ENCODE measurements at places on chromosomes 7 and 10. TPM values are rescaled to one million over a fixed set of nuclear protein-coding genes. Genes with fewer than 3 reads are reported as not detected.

DNA sequence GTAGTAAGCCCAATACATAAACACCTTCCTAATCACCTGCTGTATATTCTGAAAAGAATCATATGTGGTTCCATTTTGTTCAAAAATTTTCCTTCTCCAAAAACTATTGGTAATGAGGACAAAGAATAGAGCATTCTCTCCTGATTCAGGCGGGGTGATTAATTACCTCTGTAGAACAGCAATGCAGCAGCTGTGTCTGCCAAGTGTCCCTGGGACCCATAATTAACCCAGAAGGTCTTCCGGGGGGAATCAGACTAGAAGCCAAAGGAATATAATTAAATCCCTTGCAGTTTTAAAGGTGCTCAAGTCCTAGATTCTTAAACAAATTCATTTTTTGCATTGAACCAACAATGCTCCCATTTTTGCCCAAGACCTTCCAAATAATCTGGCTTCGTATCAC is 60.3 kb upstream of the ABLIM1 start:
- no peak for DNase-seq

DNA sequence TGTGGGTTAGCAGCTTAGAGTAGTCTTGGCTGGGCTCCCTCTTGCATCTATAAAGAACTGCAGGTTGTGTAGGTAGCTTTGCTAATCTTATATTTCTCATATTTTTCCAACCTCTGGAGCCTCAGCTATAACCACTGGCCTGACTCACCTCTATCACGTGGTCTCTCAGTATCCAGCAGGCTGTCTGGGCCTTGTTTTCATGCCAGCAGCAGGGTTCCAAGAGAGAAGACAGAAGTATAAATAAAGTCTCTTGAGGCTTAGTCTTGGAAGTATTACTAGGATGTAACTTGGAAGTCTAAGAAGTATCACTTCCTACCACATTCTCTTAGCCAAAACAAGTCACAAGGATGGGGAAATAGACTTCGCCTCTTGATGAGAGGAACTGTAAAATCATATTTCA is 73.3 kb downstream of the WIPF3 start:
- DNase-seq = peak; percentile 85

DNA sequence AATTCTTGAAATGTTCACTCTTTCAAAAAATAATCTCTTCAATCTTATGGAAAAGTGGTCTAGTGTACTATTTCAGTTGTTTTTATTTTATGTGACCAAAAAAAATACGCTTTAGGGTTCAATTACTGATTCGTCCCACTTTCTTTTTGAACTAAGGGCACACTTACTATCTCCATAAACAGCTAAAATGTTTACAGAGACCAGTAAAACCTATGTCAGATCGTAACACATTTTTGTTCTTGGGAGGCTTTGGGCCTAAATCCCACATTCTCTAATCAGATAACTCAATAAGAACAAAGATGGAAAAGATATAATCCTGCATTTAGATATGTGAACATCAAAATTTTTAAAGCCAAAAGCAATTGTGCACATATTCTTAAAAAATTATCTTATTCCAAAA is 29.8 kb upstream of the EPC1 start:
- DNase-seq = no peak

GRCh38 chr7:133563251-133563650 is 310.4 kb downstream of the EXOC4 start:
- DNase-seq = no peak

DNA sequence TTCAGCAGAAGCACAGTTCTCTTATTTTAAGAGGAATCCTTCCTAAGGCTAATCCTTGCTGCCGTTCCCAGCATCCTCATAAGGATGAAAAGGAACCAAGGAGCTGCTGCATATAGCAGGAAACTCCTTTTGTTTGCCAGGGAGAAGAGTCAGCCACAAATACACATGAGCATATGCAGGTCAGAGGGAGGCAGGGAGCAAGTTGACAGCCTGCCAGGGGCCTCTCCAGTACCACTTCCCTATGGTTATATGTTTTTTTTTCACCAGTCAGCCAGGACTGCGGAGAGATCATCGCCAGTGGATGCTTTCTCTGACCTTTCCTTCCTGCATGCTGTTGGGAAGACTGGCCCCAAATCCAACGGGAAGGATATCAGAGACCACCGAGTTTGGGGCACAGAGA is 39.8 kb downstream of the SLC35B4 start:
- no peak for DNase-seq

GSTO2 gene
- total RNA-seq = 0.68 TPM

DNA sequence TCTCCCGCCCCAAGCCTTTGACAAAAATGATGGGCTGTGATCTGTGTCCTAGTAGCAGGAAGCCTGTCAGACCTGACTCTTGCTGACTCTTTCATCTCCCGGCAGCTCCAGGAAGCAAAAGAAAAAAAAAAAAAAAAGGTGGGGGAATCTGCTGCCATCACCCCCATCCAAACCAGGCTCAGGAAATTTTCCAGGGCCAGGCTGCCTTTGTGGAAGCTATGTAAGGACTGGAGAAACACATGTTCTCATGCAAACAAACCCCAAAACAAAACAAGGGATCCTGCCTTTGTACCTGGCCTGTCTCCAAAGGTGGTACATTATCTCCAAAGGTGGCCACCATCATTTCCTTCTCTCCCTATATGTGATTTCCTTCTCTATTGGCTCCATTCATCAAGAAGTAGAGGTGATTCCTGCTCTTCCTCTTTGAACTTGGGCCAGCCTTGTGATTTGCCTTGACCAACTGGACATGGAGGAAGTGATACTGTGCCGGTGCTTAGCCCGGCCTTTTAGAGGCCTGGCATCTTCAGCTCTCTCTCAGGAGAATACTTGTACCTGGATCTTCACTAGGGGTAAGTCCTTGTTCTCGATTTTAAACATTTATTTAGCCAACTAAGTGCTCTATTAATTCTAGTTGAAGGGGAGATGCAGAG is 192.2 kb upstream of the SVIL start:
- no peak for DNase-seq

- DNase-seq = no peak
Measured at GRCh38 chr7:27424231-27424630, 181.6 kb downstream of the EVX1 start.

FZD1 gene
- 20.5 TPM for total RNA-seq

DNA sequence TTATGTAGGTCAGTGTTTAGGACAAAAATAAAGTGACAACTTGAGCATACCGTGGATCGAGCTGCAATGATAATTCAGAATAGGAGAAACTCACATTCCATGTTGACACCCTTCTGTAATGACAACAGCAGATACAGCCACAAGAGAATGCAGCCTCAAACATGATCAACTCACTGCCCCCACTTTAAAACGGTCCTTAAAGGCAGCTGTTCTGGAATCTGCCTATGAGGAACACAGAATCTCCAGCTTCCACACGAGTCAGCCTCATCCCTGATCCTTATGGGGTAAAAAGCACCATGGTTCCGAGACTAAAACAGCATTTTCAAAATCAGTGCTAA is 32.5 kb upstream of the DAGLB start:
- DNase-seq = no peak

GRCh38 chr10:10330418-10330817 is 687.3 kb upstream of the CELF2 start:
- DNase-seq = no peak

DNA sequence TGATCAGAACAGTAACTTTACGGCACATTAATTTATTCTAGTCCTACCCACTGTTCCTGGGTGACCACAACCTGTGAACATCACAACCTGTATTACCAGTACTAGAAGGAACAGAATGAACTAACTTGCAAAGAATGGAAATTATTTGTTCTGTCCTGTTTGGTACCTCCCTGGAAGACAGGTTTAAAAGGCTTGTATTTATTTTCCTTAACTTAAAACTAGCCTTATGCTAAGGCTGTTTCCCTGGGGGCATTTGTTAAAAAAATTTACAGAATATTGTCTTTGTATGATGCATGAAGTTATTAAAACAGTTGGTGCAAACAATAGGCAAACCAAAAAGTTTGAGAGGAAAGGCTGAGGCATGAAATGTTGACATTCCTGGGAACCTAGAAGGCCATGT is 132.7 kb downstream of the DNAJC1 start:
- no peak for DNase-seq

DNA sequence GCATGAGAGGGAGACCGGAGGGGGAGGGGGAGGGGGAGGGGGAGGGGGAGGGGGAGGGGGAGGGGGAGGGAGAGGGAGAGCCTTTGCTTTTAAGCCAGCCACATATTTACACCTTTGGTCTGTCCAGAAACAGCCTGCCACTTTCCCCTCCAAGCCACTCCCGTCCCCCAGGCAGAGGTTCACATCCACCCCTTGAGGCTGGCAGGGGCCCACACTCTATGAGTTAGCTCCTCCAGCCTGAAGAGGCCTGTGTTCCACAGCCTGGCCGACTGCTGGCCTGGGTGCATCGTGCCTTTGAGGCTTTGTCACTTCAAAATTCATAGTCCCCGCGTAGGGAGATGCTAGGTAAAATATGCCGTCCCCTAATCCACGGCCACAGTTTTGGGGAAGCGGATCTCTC is 16.5 kb downstream of the ADAMTS14 start:
- no peak for DNase-seq

MMRN2 gene
- total RNA-seq = 13.3 TPM

GRCh38 chr10:21493784-21494183 is 31.7 kb downstream of the SKIDA1 start:
- no peak for DNase-seq

GRCh38 chr10:3852147-3852904 is 67.3 kb upstream of the KLF6 start:
- peak; percentile 93 for DNase-seq

- DNase-seq = no peak
Measured at GRCh38 chr7:24914465-24914859, 65.5 kb downstream of the OSBPL3 start.

ZCWPW1 gene
- total RNA-seq = 7.8 TPM

CRTAC1 gene
- total RNA-seq = 1.5 TPM

POM121 gene
- total RNA-seq = 16.6 TPM

SYNPO2L gene
- total RNA-seq = not detected

- DNase-seq = no peak
Measured at GRCh38 chr7:123916240-123916724, 8.8 kb upstream of the SPAM1 start.

PPP1R17 gene
- total RNA-seq = not detected

DNA sequence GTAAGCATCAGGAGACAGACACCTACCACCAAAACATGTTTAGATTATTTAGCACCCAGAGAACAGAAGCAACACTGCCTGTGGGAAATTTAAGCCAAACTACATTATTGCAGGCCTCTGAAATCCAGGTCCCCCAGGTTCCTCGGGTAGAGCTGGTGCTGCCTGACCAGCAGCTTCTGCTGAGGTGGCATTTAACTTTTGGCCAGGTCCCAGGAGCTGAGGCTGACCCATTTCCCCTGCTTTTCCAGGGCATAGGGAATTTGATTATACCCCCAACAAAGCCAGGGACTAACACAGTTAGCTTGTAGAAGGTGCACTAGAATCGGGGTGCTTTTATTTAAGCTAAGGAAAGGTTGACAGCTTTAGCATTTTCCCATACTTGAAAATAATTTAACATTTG is 4.7 kb downstream of the LRRC4 start:
- no peak for DNase-seq

DNA sequence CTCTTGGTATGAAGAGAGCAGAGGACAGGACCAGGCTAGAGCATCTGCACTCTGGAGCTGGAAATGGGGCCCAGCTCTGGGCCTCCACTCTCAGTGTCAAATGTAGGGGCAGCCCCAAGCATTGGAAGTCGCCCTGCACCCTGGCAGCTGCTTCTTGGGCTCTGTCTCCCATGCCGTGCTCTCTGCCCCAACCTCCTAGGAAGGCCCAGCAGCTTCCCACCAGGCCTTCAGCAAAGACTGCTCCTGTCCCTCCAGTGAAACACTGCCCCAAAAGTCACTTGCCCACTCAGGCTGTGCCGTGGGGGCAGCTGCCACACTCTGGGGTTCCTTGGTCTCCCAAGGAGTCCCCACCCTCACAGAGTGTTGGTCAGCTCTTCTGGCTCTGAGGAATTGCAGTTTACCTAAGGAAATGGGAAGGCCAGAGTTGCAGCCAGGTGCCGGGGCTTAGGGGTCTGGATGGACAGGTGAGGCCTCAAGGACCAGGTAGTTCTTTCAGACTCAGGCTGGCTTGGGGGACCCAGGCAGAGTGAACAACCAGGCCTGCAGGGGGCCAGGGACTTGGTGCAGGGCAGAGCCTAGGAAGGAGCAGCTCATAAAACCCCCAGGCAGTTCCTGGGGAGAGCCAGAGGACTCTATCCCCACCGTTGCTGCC is 9.4 kb upstream of the OPN4 start:
- peak; percentile 37 for DNase-seq

ACSL5 gene
- 5.3 TPM for total RNA-seq

GRCh38 chr10:45553155-45553554 is 119.4 kb downstream of the ZFAND4 start:
- DNase-seq = no peak

RNF32 gene
- total RNA-seq = 0.81 TPM

PIK3CG gene
- total RNA-seq = 3.9 TPM

- DNase-seq = no peak
Measured at GRCh38 chr7:10083766-10084165, 889.9 kb upstream of the PHF14 start.

Measured in sigmoid colon (tissue), 7 donors.